Astrocyte (in vitro differentiated cells and primary cell): ENCODE measurements at places on chromosomes 5 and 9. TPM values are rescaled to one million over a fixed set of nuclear protein-coding genes. Genes with fewer than 3 reads are reported as not detected.

Gene GABRP
- total RNA-seq, result 0.45 TPM in 1 of 2 replicates, not detected in the other

DNA sequence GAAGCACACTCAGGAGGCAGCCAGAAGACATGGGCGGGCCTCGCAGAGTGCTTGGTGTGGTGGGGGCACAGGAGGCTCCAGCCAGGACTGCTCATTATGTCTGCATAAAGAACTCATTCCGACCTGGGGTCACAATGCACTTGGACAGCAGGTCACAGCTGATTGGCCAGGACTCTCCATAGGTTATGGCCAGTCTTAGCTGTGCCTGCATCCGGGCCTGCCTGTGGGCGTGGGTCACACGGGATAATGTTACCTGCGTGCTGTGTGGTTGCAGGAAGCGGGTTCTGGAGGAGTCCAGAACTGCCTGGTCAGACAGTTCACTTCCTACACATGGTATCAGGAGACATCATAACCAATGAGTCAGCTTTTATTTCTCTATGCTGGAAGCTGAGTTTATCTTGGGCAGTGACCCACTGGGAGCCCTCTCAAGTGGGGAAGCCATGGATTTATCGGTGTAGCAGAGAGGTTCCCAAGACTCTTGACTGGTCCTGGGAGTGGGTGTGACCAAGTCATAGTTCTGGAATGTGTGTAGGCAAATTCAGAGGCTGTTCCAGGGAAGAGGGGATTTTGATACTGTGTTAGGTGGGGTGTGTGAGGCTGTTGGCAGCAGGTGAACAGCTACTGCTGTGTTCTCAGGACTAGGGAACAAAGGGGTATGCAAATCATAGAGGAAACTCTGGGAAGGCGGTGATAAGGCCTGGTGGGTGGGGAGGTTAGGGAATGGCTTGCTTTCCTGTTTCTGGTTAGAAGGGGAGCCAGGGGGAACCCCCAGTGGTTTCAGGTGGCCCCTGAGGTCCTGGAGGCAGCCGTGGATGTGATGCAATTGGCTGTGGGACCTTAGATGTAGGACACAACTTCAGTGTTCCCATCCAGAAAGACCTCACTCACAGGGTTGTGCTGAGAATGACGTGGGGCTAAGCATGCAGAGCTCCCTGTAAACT lies 51.3 kb downstream of the ARHGEF37 start:
- DNase-seq, result peak; percentile 93

- no peak for DNase-seq
These were observed 251.0 kb downstream of the DENND1A start for GRCh38 chr9:123678878-123679329.

Gene C9orf40
- 5.3 and 5.4 TPM in 2 replicates for total RNA-seq

DNA sequence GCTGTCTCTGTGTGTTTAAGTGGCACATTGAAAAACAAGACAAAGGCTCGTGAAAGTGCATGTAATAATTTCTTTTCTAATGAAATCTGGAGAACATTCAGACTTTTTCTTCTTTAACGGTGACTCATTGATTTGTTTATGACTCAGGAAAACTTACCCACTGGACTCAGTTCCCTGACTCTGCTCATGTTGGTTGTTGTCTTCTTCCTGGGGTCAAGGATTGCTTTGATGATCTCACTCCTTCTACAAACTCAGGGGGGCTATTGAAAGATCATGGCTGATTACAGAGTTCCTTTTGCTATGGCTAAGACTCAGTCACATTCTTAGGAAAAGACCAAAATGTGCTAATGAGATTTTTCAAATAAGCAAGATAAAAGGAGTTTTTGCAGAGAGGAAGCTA lies 141.1 kb upstream of the DAP start:
- peak; percentile 81 for DNase-seq

Gene IGIP
- 2.4 and 2.6 TPM in 2 replicates for total RNA-seq

Gene INSL6
- total RNA-seq, result not detected in 2 replicates

DNA sequence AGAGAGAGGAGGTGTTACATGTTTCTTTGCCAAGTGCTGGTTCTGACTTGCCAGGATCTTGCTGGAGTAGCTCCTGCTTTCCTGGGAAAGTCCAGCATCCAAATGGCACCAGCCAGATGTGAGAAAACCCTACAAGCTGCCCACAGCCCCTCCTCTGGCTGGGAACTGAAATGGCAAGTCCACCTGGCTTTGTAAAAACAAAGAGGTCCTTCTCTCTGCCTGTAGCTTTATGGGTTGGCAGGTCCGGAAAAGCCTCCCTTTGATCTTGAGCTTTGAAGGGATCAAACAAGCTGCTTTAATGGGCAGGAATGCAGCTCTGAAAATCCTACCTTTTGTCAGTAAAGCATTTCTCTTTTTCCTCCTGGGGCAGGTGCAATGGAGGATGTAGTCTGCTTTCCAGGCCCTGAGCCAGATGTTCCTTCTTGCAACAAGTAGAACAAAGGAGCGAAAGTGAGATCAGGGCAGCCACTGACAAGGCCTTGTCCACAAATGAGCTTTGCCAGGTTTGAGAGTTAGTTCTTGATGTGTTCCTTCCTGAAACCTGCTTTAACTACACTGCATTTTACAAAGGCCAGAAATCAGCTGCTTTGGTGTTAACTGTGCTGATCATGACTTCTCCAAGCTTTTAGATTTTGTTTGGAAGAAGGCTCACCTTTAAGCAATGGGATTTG lies 456.7 kb downstream of the ZNF608 start:
- no peak for DNase-seq

- peak; percentile 10 for DNase-seq
These were observed 19.0 kb downstream of the ACTL7B start for GRCh38 chr9:108836781-108837180.

Gene PCDHGA8
- 1.0 and 1.2 TPM in 2 replicates for total RNA-seq

Gene LVRN
- total RNA-seq, result 0.58 and 0.64 TPM in 2 replicates

Gene C5orf52
- total RNA-seq, result not detected in 2 replicates

Gene LHFPL2
- 17.0 and 19.8 TPM in 2 replicates for total RNA-seq

Gene RANBP3L
- 0.46 TPM in 1 of 2 replicates, not detected in the other for total RNA-seq

- DNase-seq, result peak; percentile 8
These were observed 34.7 kb downstream of the SLC6A7 start for GRCh38 chr5:150224483-150225027.

DNA sequence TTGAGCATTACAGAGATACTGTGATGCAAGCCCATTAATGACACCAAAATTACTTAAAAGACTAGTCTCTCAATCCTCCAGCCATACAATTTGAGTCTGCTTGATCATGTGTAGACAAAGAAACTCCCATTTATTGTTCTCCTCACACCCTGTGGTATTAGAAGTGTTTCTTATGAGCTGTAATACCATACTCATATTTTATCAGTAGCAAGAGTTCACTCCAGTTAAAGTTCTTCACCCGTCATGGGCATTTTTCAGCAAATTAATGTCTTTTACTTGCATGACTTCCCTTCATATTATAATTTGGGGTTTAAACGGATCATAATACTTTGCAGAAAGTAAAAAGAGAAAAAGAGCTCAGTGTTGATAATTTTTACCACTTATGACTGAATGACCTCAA lies 242.9 kb downstream of the BNC2 start:
- no peak for DNase-seq

DNA sequence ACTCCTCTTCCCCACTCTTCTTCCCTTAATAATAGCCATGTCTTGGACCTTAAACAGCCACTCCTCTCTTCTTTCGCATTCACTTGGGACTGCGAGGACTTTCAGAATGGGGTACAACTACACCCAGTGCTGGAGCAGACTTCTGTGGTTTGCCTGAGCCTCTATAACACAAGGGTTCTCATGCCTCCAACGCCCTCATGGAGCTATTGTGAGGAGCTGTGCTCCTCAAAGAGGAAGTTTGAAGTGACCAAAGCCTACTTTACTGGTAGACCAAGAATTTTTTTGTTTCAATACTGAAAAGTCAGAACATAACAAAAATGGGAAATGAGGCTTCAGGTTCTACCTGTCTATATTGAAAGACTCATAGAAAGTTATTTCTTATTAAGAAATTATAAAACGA lies 316.4 kb downstream of the PIK3R1 start:
- DNase-seq, result no peak

Gene SGCD
- 2.9 and 5.6 TPM in 2 replicates for total RNA-seq
